Memory B cell (primary cell): ENCODE measurements at places on chromosomes 11 and 22.

- DNase-seq, result no peak
Measured at GRCh38 chr11:62835336-62835735, 2.7 kb upstream of the TEX54 start.

GRCh38 chr11:87035976-87036583 lies 1.7 kb upstream of the TMEM135 start:
- peak; percentile 12 for DNase-seq

GRCh38 chr11:1871531-1871930 lies 18.6 kb downstream of the LSP1 start:
- no peak for DNase-seq

DNA sequence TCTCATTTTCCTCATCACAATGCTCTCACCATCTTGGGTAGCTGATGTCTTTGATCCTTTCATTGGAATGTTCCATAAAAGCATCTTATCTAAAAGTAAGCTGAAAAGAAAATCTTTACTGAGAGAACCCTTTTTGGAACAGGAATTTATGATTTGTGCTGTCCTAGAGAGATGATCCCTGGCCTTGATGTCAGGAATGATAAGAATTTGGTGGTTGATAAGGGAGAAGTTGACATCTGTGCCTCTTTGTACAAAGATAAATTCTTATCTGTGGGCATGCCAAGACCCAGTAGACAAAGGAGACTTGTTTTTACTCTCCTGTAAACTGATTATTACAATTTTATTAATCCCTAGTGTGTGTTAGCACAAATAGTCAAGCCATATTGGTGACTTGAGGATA lies 36.9 kb downstream of the NAALAD2 start:
- DNase-seq, result no peak

GRCh38 chr22:28123989-28124766 lies 205.1 kb upstream of the PITPNB start:
- no peak for DNase-seq

DNA sequence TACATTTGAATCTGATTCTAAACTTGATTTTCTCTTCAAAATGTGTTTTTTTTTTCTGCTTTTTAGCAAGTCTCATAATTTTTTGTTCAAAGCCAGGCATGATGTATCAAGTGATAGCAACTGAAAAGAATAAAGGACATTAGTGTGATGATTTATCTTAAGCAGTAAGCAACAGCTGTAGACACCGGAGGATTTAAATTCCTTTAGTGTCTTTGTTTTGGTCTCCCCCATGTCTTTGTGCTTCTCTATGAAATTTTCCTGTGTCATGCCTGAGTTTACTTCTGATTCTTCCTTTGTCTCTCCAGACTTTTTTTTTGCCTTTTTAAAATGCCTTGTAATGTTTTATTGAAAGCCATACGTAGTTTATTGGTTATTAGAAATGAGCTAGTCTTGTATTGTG lies 934.2 kb upstream of the RAG2 start:
- no peak for DNase-seq

DNA sequence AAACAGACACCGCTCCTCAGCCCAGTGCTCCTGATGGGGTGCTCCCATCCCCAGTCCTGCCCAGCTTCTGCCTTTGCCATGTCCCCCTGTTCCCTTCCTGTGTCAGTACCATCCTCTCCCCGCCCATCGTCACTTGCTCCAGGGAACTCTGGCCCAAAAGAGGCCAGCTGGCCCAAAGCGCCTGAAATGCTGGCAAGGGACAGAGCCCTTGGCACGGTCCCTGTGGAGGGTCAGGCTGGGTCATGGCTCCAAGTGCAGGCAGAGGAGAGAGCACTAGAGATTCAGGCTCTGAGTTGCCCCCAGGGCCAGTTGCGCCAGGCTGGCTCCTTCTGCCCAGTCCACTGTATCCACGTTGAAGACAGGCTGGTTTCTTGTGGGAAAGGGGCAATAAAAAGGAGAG lies 8.4 kb upstream of the HDHD5 start:
- no peak for DNase-seq

GRCh38 chr11:16789063-16789420 lies 50.6 kb downstream of the C11orf58 start:
- DNase-seq, result no peak

- no peak for DNase-seq
Measured at GRCh38 chr11:57499983-57500461, 15.5 kb downstream of the SLC43A1 start.

DNA sequence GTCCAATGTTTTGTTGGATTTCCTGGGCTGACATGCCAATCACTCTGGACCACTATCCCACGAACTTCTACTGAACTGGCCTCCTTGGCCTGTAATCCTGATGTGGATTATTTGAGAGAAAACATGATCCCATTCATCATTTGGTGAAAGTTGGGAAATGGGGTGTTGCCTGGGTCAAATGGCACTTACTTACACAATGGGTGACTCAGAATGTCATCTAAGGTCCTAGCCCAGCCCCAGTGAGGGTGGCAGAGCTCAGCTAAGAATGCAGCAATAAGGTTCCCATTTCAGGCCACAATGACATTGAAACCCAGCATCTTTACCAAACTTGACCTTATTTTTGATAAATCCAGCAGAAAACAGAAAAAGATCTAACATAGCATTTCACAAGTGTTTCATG lies 8.0 kb upstream of the DSCAML1 start:
- DNase-seq, result no peak

- DNase-seq, result no peak
Measured at GRCh38 chr11:99695106-99695505, 674.4 kb downstream of the CNTN5 start.

- DNase-seq, result no peak
Measured at GRCh38 chr22:49599691-49600455, 227.8 kb downstream of the BRD1 start.
